ENCODE measurements at places on chromosomes 3 and 15.

GRCh38 chr15:92904722-92905571, 4.8 kb downstream of the CHD2 start:
- peak; percentile 45 for DNase-seq

DNA sequence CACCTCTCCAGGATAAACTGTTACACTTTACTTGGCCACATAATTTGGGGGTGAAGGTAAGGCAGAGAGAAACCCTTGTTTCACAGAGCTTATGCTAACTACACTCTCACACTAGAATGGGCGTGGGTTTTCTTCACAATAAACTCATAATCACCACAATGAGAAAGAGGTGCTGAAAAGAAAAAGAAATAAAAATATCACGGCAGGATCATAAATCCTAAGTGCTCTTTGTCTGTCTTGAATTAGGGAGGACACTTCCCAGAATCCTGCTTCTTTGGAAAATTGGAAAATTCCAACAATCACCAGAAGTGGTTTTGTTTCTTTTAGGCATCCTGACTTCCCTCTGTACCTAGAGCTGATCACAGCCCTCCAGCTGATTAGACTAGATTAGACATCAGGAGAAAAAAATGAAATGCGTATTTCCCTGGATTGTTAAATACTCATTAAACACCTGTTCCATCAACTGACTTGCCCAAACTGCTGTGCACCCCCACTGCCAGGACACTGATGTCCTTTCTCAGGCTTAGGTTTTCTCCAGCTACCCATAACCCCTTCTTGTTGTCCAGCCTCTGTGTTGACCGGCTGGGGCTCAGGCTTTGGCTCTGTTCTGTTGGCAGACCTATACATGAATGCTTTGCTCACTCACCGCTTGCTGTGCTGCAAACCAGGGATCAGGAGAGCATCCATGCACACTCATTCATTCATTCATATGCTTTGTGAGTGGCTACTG, 41.6 kb upstream of the ACKR4 start:
- no peak for DNase-seq

GRCh38 chr3:40980467-40980866, 218.8 kb upstream of the CTNNB1 start:
- DNase-seq = no peak

GRCh38 chr15:99021027-99021627, 13.5 kb upstream of the PGPEP1L start:
- no peak for DNase-seq

DNA sequence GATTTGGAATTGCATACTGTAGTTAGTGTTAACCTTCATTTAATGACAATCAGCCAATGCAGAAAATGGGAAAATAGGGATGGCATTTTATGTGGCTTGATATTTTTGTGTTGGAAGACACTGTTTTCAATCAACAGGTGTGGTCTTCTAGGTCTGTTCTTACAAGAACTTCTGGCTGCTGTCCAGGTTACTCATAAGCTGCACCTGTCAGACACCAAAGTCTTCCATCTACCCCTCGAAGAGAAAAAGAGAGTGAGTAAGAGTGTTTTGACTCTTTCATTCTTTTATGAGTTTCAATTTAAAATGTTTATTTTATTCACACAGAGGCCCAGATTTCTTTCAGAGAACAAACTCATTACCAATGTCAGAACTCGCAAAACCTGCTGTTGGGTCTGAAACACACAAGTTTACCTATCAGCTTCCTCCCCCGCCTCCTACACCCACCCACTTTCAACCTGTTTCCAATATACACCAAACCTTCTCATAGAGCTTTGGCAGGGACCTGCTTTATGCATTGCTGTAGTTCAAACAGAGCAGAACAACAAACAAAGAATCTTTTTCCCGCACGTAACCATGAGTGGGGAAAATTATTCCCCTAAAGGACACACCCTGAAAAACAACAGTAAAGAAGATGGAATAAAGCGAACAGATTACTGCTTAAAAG, 767.7 kb upstream of the ALCAM start:
- peak; percentile 62 for DNase-seq

- DNase-seq = no peak
Measured at GRCh38 chr15:72813345-72814004, 29.9 kb upstream of the ADPGK start.

GRCh38 chr15:33243393-33243792, 48.9 kb upstream of the FMN1 start:
- DNase-seq = no peak

GRCh38 chr3:113064183-113064582, 73.4 kb downstream of the GTPBP8 start:
- DNase-seq = no peak

DNA sequence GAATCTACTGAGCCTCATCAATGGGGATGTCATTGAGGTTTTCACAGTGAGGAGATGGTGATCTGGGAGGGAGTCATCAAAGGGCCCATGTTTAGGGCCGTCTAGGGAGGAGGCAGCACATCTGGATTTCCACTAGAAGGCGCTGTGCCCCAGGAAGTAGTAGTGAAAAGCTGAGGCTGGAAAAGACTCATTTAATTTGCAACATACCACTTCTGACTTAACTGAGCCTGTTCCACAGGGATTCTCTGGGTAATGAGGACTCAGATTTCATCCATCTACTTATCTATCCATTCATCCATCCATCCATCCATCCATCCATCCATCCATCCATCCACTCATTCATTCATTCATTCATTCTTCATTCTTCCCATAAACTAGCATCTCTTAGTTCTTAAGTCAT, 17.4 kb upstream of the SHF start:
- DNase-seq = peak; percentile 66

DNA sequence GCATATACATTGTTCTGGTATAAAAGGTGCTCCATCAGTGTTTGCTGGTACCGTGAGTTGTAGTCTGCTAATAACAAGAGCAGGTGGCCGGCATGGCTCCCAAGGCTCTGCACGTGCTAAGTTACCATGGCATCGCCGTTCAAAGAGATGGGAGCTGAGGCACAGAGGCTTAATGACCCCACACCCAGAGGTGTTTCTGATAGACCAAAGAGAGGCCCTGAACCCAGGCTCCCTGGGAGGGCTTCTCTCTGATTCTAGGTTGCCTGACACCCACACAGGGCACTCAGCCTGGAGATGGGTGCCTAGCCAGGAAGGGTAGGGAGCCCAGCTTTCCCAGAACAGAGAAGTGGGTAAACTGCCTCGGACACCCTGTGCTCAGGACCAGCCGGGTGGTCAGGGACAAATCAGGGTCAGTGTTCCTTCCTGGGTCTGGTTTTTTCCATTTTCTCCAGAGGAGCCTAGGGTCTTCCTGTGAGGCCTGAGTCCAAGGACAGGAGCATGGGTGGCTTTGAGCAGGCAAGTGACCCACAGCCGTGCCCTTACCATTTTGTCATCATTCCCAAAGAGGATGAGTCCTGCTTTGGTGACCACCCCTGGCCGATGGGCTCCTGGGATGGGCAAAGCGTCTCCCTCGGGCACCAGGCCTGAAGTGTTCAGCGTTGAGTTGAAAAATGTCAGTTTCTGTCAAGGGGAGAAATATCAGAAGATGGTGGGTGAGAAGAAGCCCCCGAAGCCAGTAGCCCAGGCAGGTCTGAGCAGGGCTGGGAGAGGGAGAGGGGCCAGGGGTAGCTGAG, 27.3 kb downstream of the ALDH1L1 start:
- no peak for DNase-seq

- DNase-seq = no peak
Measured at GRCh38 chr3:52707585-52707984, 1.7 kb downstream of the SPCS1 start.

DNA sequence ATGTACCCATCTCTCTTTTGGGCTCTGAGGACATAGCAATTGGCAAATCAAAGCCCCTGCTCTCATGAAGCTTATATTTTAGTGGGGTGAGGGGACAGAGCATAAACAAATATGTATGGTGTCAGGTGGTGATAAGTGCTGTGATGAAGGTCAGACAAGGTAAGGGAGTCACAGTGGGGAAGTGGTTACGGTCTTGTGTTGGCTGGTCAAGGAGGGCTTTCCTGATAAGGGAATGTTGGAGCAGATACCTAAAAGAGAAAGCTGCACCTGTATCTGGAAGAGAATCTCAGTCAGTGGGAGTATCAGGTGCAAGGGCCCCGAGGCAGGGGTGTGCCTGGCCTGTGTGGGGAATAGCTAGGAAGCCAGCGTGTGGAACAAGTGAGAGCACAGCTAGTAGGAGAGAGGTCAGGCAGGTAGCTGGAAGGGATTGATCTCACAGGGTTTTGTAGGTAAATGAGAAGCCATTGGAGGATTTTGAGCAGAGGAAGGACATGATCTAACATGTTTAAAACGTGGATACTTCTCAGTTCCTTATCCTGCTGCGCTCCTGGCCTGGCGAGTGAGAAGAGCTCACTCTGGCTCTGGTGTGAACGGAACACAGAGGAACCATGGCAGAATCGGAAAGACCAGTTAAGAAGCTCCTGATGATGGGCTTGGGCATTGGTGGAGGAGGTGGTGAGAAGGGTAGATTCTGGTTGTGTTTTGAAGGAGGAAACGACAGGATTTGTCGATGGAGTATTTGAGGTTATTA, 35.5 kb downstream of the MRAS start:
- no peak for DNase-seq

DNA sequence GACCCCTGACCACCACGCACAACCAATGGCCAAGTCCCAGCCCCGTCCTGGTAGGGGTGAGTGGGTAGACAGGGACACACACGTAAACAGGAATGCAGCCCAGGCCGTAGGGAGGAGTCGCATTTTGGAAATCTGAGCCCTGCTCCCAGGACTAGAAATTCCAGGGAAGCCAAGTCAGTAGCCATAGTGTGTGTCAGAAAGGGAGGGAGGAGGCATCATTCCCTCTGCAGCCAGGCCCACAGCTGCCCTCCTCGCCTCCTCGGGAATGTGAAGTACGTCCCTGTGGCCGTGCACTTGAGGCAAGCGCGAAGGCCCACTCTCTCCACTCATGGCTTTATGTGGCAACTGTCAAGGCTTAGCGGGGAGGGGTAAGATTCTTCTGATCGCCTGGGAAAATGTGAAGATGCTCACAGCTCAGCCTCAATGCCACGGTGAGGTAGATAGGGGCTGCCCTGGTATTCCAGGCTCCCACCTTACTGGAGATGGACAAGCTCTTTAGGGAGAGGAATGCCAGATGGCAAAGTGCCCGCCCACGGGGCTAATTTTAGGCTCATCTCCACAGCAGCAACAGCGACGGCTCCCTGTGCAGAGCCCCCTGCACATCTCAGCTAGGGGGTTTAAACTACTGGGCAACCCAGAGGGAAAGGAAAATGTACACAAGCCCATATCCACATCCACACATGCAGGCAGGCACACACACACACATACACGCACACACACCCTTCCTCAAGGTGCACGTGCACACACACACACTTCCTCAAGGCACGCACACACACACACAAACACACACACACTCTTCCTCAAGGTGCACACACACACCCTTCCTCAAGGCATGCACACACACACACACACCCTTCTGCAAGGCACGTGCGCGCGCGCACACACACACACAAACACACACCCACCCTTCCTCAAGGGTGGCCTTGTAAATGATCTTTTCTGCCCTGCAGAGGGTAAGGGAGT, 65.5 kb downstream of the ADCY5 start:
- peak; percentile 57 for DNase-seq

DNA sequence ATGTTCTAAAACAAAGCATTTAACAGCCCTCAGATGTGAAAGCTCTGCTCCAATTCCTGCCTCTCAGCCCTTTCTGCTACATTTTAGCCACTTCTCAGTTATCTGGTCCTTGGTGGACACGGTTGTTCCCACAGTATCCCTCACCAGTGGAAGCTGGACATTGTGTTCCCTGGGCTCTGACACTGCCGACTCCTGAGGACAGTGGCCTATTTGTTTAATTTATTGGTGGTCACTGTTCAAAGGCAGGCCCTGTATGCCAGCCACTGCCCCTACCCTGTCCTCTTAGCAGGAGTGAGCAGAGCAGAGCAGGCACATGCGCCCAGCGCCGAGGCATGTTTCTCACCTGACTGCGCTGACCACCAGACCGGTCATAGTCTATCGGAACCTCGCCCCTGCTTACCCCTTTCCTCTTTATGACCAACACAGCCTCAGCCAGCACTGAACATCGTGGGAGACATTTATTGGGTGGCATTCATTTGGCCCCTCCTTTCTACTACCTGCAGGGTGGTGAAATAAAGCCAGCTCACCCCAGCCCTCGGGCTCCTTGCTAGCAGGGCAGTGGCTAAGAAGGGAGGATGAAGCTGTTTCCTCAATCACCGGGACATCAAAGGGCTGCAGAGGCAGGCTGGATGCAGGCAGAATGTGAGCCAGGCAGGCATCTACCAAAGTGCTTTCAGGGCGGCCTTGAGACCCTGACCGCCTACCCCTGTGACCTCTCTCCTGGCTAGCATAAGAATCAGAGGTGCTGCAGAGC, 54.3 kb upstream of the HACD2 start:
- DNase-seq = no peak

GRCh38 chr15:79381593-79381992, 50.5 kb upstream of the MINAR1 start:
- DNase-seq = no peak

DNA sequence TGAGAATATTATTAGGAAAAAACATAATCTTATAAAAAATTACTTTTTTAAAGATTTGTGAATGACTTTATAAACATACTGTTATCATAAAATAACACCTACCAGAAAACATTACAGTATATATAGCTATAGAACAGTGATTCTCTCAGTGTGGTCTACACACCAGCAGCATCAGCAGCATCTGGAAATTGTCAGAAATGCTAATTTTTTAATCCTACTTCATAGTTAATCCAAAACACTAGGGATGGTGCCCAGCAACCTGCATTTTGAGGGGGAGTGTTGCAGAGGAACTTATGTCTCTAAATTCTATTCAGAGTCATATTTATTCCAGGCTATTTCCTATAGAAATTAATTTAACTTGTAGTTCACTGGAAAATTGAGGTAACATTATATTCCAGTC, 1107.8 kb downstream of the IGSF11 start:
- no peak for DNase-seq

GRCh38 chr3:120460181-120460790, 9.5 kb upstream of the FSTL1 start:
- no peak for DNase-seq

DNA sequence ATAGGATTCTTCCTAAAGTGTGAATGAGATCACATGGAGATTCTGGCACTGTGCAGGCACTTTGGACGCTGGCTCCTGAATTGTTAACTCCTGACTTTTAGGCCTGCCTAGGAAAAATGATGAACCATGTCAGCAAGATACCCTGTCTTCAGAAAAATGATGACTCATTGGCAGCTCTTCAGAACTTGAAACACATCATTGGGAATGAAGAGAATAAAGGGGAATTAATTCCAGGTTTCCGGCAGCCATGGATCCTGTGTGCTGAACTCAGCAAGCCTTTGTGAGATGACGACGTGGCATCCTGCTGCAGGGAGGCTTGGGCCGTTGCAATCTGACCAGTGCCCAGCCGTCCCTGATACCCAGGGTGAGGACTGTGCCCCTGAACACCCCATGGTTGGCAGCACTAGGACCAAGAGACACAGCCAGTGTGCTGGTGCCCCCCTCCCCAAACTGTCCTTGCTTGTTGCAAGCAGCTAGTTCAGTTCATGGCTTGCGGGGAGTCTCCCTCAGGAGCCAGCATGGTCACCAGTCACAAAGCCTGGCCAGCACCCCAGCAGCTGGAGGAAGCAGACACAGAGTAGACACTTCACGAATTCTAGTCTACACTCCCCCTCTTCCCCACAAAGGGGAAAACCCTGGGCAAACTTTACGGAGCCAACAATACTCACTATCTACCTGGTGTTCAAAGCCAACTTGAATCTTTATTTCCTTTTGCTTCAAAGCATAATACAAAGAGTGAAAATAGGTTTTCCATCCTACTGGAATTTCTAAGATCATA, 7.8 kb upstream of the LIPC start:
- no peak for DNase-seq

All from NCI-H2171 treated with DMSO at 0.1 percent for 48 hours (cell line).